ENCODE measurements at places on chromosomes 16 and 17. TPM values are rescaled to one million over a fixed set of nuclear protein-coding genes. Genes with fewer than 3 reads are reported as not detected.

DNA sequence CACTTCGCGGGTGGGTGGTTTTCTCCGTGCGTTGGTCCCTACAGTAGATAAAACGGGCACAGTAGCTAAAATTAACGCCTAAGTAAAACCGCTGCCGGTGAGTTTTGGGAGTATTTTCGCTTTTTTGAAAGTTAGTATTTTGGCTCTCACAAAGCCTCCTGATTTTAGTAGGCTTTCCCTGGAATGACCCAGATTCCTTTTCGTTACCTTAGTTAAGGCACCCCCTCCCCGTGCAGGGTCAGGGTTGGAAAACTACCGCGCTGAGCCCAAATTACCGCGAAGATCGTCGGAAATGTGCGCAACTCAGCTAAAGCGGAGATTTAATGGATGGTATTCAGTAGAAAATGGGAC is 28.3 kb upstream of the ST6GALNAC1 start:
- no peak for DNase-seq
- peak overlapping the region; percentile 90 for H3K27ac ChIP-seq
- H3K27me3 ChIP-seq = no peaks in the 10 kb centered on the region
- H3K4me1 ChIP-seq = peaks cover 11% of the 10 kb centered on the region
- peak overlapping the region; percentile 60 for H3K4me3 ChIP-seq

DNA sequence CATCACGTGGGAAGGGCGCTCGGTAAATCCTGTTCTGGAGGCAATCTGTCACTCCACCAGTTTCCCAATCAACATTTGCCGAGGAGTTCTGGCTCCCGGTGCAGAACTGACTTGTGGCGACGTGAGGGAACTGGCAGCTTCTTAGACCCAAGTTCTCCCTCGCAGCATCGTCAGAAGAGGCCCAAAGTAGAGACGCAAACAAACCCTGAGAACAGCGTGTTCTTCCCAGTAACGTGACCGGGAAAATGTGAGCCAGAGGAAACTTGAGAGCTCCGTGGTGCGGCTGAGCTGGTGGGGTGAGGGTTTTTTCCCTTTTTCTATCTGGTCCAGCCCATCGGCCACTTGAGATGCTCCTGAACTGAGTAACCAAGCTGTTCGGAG is 158.9 kb upstream of the CACNG5 start:
- DNase-seq = no peak
- H3K36me3 ChIP-seq = no peaks in the 10 kb centered on the region
- H3K27ac ChIP-seq = peak overlapping the region; percentile 62
- peak overlapping the region; percentile 8 for H3K4me3 ChIP-seq
- H3K27me3 ChIP-seq = no peaks in the 10 kb centered on the region

The CSH1 gene
- not detected for total RNA-seq

DNA sequence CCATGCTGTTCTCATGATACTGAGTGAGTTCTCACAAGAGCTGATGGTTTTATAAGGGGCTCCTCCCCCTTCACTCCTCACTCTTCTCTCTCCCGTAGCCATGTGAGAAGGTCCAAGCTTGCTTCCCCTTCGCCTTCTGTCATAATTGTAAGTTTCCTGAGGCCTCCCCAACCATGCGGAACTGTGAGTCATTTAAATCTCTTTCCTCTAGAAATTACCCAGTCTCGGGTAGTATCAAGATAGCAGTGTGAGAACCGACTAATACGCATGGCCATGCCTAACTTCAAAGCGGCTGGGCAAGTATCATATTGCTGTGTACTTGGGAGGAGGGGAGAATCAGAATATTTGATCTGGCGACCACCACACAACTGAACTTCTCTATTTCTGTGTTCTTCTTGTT is 88.3 kb downstream of the PRKCB start:
- H3K27ac ChIP-seq = peak overlapping the region; percentile 31
- H3K4me1 ChIP-seq = no peaks in the 10 kb centered on the region
- H3K27me3 ChIP-seq = no peaks in the 10 kb centered on the region
- H3K4me3 ChIP-seq = no peak overlapping the region
- DNase-seq = no peak

GRCh38 chr16:78930561-78930960 is 670.0 kb downstream of the MAF start:
- no peaks in the 10 kb centered on the region for H3K27me3 ChIP-seq
- H3K4me1 ChIP-seq = no peaks in the 10 kb centered on the region
- H3K36me3 ChIP-seq = no peaks in the 10 kb centered on the region
- H3K4me3 ChIP-seq = no peak overlapping the region

The ZNF205 gene
- total RNA-seq = 9.7 TPM

GRCh38 chr17:81339534-81340296 is 44.6 kb upstream of the SLC38A10 start:
- DNase-seq = no peak
- H3K4me3 ChIP-seq = no peak overlapping the region
- peaks cover 36% of the 10 kb centered on the region for H3K4me1 ChIP-seq
- H3K27ac ChIP-seq = peak overlapping the region; percentile 91

DNA sequence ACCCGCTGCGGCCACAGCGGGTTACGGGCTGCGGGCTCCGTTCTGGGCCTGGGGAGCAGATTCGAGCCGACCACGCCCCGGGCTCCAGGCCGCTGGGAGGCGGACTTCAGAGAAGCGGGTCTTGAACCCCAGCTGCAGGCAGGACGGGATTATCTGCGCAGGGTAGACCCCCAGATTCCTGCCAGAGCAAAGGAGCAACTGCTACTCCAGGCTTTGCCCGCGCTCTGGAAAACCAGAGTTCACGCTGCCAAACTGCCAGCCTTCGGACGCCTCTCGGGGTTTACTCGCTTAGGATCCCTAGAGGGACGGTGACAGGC is 301 bp upstream of the ULK2 start:
- H3K4me1 ChIP-seq = no peaks in the 10 kb centered on the region
- H3K36me3 ChIP-seq = no peaks in the 10 kb centered on the region
- peaks cover 12% of the 10 kb centered on the region for H3K27me3 ChIP-seq
- no peak for DNase-seq
- peak overlapping the region; percentile 82 for H3K4me3 ChIP-seq
- peak overlapping the region; percentile 89 for H3K27ac ChIP-seq

- H3K4me1 ChIP-seq = peaks cover 10% of the 10 kb centered on the region
- no peak overlapping the region for H3K4me3 ChIP-seq
- no peaks in the 10 kb centered on the region for H3K27me3 ChIP-seq
- H3K27ac ChIP-seq = peak overlapping the region; percentile 95
- H3K36me3 ChIP-seq = no peaks in the 10 kb centered on the region
These were observed 10.7 kb upstream of the LITAF start for GRCh38 chr16:11597235-11598095.

DNA sequence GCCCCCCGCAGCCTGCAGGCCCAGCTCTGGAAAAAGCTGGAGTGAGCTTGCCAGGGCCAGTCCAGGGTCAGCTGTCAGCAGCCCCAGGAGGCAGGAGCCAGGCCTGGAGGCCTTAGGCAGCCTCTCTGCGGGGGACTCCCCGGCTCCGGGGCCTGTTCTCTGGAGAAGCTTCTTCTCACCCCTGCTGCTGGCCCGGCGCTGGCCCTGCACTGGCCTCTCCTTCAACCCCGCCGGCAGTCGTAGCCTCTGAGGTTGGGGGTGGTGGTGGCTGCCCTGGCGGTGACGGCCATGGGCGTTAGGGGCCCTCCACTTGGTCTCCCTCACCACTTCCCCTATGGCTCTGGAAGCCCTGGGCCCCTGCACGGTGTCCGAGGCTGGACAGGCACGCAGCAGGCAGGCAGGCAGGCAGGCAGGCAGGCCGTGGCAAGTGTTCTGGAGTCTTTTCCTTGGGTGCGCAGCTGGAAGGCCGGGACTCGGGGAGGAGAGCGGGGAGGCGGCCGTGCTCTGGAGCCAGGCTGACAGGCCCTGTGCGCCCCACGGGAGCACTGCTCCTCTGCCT is 2.1 kb downstream of the FOXF1 start:
- H3K4me3 ChIP-seq = peak overlapping the region; percentile 50
- H3K4me1 ChIP-seq = no peaks in the 10 kb centered on the region
- H3K27me3 ChIP-seq = peaks cover 100% of the 10 kb centered on the region
- H3K27ac ChIP-seq = peak overlapping the region; percentile 83
- no peak for DNase-seq

DNA sequence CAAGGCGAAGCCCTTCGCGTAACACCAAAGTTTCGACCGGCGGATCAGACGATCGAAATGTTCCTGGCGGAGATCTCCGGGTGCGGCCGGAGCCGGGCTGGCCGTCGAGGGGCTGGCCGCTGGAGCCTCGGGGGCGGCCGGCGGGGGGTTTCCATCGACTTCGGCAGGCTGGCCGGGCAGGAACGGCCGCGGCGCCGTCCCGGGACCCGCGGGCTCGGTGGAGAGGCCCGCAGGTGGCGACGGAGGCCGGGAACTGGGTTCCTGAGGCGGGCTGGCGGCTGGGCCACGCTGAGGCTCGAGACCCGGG is 1.1 kb downstream of the EPOP start:
- peaks cover 15% of the 10 kb centered on the region for H3K4me1 ChIP-seq
- H3K36me3 ChIP-seq = no peaks in the 10 kb centered on the region
- peaks cover 76% of the 10 kb centered on the region for H3K27me3 ChIP-seq

The OR3A1 gene
- not detected for total RNA-seq

The CMTM1 gene
- total RNA-seq = 5.7 TPM

DNA sequence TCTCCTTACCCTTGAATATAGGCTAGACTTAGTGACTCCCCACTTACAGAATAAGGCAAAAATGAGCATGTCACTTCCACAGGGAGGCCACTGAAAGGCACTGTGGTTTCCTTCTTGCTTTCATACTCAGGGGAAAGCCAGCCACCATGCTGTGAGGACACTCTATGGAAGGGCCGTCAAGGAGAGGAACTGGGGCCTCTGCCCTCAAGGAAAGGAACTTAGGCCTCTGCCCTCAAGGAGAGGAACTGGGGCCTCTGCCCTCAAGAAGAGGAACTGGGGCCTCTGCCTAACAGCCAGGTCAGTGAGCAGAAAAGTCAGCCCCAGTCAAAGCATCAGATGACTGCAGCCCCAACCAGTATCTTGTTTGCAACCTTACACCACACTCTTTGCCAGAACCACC is 30.1 kb downstream of the VPS35 start:
- no peak overlapping the region for H3K4me3 ChIP-seq
- peak; percentile 13 for DNase-seq
- no peaks in the 10 kb centered on the region for H3K4me1 ChIP-seq
- H3K27me3 ChIP-seq = no peaks in the 10 kb centered on the region

GRCh38 chr17:27455914-27456680 is at the start of gene KSR1:
KSR1 (plus strand) TSS chr17:27456448; CDS start chr17:27456644, 196 bp downstream.
- H3K4me3 ChIP-seq = peak within 1 kb of the TSS; percentile 87
- peak within 1 kb of the TSS; percentile 65 for H3K27ac ChIP-seq
- H3K4me1 ChIP-seq = peaks cover 14% of the 10 kb centered on the region
- H3K36me3 ChIP-seq = no peaks in the 10 kb centered on the region

- H3K4me3 ChIP-seq = no peak overlapping the region
- no peaks in the 10 kb centered on the region for H3K27me3 ChIP-seq
- DNase-seq = no peak
These were observed 115.0 kb upstream of the ADAMTS18 start for GRCh38 chr16:77549876-77550275.

The NATD1 gene
- total RNA-seq = 7.4 TPM

GRCh38 chr16:59698346-59699020 is 964.4 kb upstream of the GOT2 start:
- H3K36me3 ChIP-seq = no peaks in the 10 kb centered on the region
- no peak for DNase-seq
- no peaks in the 10 kb centered on the region for H3K4me1 ChIP-seq
- no peaks in the 10 kb centered on the region for H3K27me3 ChIP-seq

Data from left lung (tissue), 14 donors.